ENCODE measurements at places on chromosomes 1 and 21.

- no peak for DNase-seq
Measured at GRCh38 chr1:241266121-241266520, 90.9 kb downstream of the RGS7 start.

- DNase-seq: no peak
Measured at GRCh38 chr1:36512842-36513241, 30.1 kb upstream of the CSF3R start.

DNA sequence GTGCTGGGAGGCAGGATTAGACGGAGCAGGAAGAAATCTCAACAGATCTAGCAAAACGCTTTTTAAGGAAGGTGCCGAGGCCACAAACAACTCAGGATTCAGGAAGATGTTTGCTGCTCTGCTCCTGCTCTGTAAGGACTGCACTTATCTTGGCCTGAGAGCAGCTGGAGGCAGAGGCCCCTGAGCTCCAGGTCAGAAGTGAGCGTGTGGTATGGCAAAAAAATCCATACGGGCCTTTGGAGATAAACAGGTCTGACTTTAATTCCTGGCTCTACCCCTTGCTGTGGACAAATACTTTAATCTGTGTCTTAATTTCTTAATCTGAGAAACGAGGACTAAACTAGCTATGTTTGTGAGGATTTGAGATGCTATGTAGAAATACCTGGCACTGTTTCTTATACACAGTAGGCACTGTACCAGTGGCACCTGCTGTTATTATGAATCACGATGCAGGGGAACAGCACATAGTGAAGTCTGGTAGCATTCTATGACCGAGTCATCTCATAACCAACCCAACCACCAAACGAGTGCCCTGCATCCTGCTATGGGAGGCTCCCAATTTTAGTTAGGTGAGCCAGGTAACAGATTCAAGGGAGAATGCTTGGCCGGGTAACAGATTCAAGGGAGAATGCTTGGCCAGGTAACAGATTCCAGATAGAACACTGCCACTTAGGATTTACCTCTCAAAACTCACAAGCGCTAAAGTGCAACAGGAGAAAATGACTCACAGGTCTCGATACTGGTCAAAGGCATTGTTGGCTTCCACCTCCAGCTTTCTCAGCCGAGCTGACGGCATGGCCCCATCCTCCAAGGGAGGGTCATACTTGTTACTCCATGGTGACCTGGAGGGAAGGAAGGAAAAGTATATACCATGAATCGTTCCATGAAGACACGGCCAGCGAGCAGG lies 65.9 kb downstream of the SLC66A1 start:
- DNase-seq: no peak

DNA sequence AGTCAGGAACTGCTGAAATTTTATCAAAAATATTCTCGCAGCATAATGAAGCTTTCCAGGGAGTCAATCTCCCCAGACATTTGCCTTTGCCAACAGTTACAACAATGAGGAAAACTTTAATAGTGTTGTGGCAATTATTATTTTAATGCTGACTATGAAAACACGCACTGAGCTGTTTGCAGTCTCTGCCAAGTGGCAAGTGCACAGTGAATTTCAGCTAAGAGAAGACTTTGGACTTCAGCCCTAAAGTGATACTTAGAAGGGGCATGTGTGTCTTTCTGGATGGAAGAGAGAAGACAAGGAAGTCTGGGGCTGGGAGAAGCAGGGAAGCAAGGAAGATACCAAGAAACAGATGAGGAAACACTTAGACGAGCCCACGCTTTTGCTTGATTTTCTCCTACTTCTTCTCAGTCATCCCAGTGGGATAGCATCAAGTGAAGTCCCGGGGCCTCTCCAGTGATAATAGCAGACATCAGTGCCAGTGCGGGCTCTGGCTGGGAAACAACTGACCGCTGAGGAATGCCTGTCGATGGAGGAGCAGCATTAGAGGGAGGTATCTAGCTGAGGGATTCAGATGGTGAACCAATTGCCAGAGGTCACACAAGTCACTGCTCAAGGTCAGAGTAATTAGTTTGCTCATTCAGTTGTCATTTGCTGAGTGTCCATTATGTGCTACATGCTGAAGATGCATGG lies 196.3 kb downstream of the TTLL7 start:
- DNase-seq: no peak

GRCh38 chr1:17549384-17549783 lies 9.9 kb downstream of the ARHGEF10L start:
- no peak for DNase-seq

DNA sequence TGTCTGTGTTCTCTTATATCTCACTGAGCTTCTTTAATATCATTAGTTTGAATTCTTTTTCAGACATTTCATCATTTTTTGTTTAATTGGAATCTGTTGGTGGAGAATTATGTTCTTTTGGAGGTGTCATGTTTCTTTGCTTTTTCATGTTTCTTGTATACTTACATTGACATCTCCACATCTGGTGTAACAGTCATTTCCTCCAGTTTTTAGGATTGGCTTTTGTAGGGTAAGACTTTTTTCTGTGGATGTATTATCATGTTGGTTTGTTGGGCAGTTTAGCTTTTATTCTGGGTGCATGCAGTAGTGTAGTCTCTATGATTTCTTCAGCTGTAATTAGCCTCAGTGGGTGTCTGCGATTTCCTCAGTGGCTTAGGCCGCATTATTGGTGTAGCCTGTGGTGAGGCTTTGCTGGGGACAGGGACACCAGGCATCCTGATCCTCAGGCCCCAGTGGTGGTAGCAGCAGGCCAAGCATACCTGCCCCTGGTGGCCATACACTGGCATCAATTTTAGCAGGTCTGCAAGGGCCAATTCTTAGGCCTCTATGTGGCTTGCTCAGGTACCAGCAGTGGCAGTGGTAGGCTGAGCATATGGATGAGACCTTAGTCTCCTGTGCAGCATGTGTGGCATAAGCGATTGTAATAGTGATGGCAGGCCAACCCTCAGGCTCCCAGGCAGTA lies 77.6 kb upstream of the SAMD13 start:
- no peak for DNase-seq

- DNase-seq: no peak
Measured at GRCh38 chr1:193754732-193755427, 568.5 kb upstream of the B3GALT2 start.

- no peak for DNase-seq
Measured at GRCh38 chr1:111593403-111594305, 25.9 kb upstream of the RAP1A start.

- peak; percentile 93 for DNase-seq
Measured at GRCh38 chr21:33199516-33200217, 30.1 kb upstream of the IFNAR2 start.

GRCh38 chr1:156579472-156579871 lies at the start of gene TTC24:
Gene TTC24, plus strand, starts transcription at chr1:156579723. Its CDS starts 1,642 bp downstream, at chr1:156581365.
- no peak for DNase-seq

- DNase-seq: peak; percentile 32
Measured at GRCh38 chr1:100556925-100557605, 19.1 kb downstream of the GPR88 start.

- DNase-seq: no peak
Measured at GRCh38 chr1:31482482-31483011, 69.5 kb downstream of the SERINC2 start.

- DNase-seq: no peak
Measured at GRCh38 chr1:194268839-194269238, 1082.4 kb upstream of the B3GALT2 start.

DNA sequence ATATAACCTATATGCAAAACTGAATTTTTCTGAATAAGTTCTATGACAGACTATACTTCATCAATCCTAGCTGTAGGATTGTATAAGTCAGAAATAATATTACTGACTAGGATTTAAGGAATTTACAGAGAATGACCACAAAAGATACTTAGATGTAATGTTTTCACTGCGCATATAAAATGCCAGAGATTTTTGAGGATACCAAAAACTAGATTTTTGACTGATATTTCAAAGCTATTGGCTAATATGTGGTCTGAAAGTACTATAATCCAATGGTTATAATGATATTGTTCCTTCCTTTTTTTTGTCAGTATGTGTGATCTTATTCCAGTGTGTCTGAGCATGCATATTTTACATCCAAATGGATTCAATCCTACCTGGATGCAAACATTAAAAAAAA lies 17.0 kb upstream of the IFI44L start:
- no peak for DNase-seq

GRCh38 chr1:227654431-227654830 lies 80.7 kb downstream of the JMJD4 start:
- no peak for DNase-seq

DNA sequence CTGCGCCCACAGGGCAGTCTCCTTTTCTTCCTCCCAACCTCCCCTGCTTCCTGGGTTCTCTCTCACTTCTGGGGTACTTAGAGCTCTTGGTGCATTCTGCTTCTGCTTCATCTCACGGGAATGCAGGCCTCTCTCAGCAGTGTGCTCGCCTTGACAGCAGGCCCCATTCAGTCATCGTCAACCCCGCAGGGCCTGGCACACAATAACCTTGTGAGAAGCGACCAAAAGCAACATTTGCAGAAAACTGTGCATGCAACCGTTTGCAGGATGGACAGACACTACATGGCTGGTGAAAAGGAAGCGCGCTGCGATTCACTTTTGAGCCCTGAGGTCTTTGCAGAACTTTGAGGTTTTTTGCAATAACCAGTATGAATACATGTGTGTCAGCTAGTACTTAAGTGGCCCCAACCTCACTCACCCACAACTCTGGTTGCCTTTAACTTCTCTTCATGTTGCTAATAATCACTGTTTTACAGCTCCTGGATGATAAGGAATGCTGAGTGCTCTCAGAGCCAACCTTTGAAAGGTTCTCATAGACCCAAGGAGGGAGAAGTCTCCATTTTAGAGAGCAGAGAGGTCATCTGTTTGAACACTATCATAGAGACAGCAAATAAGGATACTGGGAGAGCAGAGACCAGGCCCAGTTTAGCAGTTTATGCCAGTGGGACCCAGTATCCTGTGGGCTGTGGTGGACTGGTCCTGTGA lies 2.5 kb upstream of the CD160 start:
- no peak for DNase-seq

- DNase-seq: no peak
Measured at GRCh38 chr1:47738560-47739182, 258.5 kb downstream of the TRABD2B start.

- no peak for DNase-seq
Measured at GRCh38 chr1:16980473-16981268, at the start of gene MFAP2. Gene MFAP2, minus strand, starts transcription at chr1:16980620. Its CDS starts 2,347 bp downstream, at chr1:16978273.

DNA sequence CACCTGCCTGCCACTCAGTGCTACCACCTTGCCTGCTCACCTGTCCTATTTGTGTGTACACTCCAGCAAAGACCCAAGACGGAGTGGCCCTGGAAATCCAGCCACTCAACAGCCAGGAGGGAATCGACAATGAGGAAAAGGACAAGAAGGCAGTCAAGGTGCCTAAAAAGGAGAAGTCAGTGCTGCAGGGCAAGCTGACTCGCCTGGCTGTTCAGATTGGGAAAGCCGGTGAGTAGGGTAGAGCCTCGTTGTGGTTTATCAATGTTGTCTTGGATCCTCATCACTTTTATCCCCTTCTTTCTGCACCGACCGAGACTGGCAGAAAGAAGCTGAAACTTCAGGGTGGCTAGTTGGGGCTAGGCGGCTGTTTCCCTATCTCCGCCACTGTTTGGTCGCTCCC lies 61.4 kb upstream of the LAX1 start:
- DNase-seq: no peak

GRCh38 chr1:42999308-42999707 lies 40.6 kb upstream of the SLC2A1 start:
- no peak for DNase-seq

GRCh38 chr21:35509001-35509704 lies 460.1 kb upstream of the RUNX1 start:
- no peak for DNase-seq

GRCh38 chr1:185957441-185958363 lies 223.5 kb downstream of the HMCN1 start:
- DNase-seq: no peak

- no peak for DNase-seq
Measured at GRCh38 chr1:220451532-220451931, 76.4 kb upstream of the MARK1 start.

DNA sequence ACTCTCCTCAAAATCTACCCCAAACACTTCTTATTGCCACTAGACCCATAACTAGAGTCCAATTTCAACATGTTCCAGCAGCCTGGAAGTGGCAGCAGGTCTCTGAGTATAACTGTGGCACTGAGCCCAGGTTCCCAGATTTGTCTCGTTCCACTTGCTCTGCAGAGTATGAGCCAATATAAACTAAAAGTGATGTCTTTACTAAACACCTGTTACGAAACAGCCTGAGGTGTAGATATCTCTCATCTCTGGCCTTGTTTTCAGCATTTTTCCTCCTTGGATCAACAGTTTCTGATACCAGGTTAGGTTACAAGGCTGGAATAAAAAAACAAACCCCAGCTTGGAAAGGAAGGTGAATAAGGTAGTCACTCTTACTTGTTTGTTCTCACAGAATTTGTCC lies 25.2 kb upstream of the PRDX6 start:
- DNase-seq: peak; percentile 45

DNA sequence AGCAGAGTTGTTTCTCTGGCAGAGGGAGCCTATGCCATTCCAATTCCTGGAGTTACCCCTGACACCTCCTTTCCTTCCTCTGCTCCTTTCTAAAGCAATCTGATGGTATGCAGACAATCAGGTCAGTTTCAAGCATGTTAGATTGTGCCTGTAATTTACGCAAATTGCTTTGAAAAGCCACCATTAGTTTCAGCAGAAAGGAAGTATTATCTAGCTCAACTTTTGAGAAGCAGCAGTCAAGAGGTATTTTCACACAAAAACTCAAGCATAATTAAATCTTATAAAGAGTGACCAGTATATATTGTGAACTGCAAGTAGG lies 2.2 kb downstream of the ERRFI1 start:
- no peak for DNase-seq

GRCh38 chr1:29505532-29506220 lies 269.4 kb downstream of the PTPRU start:
- DNase-seq: no peak

DNA sequence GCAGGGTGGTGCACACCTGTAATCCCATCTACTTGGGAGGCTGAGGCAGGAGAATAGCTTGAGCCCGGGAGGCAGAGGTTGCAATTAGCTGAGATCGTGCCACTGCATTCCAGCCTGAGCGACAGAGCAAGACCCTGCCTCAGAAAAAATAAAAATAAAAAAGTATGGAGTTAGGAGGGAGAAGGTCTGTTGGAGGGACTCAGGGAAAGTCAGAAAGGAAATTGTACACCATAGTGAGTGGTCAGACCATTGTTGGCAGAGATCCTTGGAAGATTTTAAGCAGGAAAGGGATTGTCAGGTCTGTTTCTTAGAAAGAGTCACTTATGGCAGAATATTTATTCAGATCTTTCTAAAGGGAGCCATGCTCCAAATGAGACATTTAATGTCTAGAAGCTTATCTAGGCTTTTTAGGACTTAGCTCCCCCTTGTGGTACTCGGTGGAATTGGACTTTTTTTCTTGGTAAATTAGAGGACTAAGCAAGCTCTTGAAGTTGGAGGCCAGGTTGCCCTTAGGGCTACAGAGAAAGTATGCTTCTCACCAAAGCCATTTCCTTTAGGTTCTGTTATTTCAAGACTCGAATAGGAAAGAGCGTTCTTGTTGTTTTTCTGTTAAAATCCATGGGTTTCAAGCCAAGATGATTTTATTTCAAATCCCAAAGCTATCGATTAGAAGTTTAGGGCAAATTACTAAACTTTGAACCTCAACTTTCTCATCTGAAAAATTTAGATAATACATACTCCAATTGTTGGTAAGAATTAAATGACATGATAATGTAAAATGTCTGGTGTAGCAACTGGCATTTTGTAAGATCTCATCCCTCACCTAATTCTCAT lies 16.5 kb downstream of the MIA3 start:
- DNase-seq: peak; percentile 93
